ENCODE measurements at places on chromosomes 12 and 14.

DNA sequence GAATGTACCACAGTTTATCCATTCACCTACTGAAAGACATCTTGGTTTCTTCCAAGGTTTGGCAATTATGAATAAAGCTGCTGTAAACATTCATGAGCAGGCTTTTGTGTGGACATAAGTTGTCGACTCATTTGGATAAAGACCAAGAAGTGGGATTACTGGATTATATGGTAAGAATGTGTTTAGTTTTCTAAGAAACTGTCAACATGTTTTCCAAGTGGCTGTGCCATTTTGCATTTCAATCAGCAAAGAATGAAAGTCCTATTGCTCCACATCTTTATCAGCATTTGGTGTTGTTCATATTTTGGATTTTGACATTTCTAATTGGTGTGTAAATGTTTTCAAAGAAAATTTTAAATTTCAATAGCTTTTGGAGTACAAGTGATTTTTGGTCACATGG is 27.3 kb upstream of the KLRF1 start:
- no peak for DNase-seq

DNA sequence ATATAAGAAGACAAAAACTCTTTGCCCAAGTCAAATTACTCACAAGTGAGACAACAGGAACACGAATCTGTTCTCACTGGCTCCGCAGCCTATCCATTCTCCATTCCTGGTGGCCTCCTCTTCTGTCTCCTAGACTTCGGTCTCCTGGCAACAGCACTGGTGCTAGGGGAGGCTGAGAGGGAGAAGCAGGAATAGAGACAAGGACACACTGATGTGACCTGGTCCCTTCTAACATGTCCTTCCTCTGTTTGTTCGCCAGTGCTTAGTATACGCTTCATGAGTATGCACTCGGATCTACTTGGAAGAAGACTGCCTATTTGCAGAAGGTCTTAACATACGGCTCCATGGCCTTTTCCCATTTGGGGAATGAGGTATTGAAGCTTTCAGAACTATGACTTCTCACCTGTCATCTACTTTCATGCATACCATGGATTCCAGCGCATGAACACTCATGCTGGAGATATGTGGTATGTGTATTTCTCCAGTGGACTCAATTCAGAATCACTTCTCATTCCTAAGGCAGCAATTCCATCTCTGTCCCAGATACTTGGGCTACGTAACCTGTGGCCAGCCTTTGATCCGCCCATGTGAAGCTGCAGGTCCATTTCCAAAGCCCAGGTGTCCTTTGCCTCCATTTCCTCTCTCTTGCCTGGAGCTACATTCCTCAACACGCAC is 33.9 kb downstream of the BHLHE41 start:
- no peak for DNase-seq

DNA sequence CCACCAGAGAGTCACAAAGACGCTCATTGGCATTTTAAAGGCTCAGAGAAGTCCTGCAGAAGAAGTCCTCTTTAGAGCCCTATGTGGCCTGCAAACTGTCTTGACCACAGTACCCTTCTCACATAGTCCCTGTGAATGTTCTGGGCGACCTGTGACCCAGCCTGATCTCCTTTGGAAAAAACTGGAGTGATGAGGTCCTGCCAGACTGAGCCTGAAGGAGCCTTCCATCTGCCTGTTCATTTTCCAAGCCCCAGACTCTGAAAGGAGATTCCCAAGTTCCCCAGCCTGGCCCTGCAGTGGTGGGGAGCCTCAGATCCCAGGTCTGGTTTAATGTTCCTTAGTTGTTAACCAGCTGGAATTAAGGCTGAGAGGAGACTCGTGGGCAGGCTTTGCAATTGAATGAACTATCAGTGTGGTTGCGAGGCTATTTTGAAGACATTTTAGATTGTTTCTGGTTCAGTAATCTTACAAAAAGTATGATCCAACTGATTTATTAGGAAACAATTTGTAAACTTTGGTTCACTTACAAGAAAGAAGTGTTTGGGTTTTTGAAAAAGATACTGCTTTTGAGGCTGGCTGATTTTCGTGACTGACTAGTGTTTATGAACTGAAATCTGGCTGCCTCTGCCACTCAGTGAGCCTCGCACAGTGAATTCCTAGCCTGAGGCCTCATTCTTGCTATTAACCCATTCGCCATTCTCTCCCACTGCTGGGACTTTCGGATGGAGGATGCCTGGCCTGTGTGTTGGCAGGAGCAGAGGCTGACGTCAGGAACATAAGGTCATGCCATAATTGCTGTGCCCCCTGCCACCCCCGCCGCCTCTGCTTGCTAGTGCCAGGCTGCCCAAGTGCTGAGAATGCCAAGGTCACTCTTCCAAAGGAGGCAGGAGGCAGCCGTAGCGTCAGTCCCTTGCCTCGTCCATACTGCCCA is 249.0 kb downstream of the CACNA1C start:
- DNase-seq: no peak

DNA sequence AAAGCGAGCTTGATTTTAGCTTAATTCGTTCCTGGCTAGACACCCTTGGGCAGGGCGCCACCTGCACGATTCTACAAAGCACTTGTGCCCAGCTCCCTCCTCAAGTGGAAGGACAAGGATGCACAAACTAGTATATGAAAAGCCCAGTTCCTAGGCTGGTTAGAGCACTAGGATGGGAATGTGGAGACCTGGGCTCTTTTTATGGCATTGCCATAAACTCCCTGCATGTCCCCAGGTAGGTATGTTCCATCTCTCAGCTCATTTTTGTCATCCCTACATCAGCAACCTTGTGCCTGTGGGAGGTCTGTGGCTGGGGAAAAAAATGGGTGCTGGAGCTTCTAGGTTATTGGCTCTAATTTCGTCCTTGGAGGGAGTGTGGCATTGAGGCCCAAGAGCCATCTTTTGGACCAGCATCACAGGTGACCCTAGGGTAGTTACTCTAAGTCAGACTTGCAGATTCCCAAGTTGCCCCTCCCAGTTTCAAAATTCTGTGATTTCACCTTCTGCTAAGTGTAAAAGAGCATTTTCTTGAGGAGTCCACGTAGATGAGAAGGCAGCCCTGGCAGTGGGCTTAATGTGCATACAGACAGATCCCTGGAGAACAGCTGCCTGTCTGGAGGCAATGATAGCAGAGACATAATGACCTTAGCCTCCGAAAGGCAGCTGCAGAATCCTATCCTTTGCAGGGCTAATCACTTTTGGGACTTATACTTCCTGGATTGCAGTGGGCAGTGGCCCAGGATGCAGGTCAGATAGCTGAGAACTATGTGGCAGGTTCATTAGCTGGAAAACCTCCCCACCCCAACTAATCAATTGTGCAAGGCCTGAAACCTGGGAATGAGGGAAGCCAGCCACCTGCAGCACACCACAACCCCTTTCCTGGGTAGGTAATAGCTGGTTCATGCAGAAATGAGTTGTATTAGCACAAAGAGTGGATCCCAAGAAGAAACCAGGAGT is 47.6 kb upstream of the BDKRB2 start:
- no peak for DNase-seq

DNA sequence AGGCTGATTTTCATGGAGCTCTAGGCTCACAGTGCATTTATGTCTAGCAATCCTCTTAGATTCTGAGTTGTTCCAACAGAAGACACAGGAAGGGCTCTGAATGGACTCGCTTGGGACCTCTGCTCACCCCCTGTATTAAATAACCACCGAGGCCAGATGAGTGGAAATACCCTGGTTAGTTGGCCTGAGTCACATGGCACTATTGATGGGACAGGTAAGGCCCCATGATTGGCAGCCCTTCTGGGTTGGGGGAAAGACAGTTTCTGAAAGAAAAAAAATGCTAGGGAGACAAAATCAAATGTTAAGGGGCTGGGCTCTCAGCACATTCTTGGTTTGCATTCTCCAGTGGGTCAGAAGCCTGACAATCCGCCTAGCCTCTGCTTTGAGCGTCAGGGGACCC is 14.8 kb downstream of the DGLUCY start:
- DNase-seq: no peak

GRCh38 chr12:91793676-91794075 is 352.0 kb downstream of the BTG1 start:
- DNase-seq: no peak

DNA sequence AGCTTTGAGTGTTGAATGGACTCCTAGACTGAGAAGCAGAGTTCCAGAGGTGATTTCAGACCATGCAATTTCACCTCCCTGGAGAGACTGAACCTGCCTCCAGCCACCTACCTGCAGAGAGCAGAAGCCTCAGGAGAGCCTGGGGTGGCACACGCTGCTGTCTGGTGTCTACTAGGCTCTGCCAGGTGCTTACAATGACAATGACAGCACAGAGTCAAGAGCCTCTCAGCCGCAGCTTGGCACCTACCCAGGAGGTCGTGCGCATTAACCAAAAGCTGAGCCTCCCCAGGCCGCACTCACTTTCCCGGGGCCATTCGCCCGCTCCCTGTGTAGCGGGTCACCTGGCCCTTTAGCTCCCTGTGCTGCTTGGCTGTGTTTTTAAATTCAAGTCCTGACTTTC is 63.2 kb downstream of the TESC start:
- no peak for DNase-seq

GRCh38 chr14:75568140-75568539 is 10.3 kb upstream of the FLVCR2 start:
- no peak for DNase-seq

GRCh38 chr12:26124446-26125399 is at the start of gene BHLHE41:
Gene BHLHE41, minus strand, starts transcription at chr12:26125037. Its CDS starts 258 bp downstream, at chr12:26124779.
- peak; percentile 89 for DNase-seq

DNA sequence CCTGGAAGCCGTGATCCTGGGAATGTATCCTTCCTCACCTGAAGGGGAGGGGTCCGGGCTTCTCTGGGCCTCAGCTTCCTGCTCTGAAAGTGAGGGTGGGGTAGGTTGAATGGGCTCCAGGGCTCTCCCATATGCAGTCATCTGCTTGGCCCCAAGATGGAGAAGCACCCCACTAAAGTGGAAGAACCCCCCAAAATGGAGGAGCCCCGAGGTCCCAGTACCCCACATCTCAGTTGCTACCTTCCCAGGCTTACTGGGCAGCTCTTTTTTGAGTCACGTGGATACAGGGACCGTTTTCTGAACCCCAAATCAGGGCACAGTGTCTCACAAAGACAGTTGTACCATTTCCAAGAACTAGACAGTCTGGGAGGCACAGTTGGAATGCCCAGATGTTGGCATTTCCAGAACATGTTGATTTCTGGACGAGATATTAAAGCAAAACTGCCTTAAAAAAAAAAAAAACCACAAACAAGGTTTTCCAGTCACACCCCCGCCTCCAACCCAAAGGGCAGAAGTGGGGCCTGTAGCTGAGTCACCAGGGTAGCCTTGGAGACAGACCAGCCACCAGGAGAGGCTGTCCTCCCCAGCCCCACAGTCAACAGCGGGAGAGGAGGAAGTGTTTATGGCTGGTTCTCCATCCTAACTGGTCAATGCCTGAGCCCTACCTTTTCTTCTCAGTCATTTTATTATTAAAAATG is 12.1 kb downstream of the VASH1 start:
- DNase-seq: no peak

DNA sequence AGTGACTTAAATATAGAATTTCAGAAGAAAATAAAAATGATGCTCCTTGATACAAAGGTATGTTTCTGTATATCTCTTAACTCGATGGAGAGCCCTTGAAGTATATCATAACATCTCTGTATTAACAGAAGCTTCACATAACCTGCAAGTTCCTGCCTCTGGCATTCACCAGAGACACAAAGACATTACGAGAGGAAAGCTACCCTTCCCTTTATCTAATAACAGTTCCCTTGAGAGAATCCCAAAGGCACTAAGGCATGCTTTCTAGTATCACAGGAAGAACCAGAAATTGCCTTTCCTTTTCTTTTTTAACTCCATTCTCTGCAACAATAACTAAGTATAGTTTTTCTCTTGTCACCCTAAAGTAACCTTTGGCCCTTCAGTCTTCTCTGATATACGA is 164.5 kb downstream of the MGAT4C start:
- DNase-seq: no peak

DNA sequence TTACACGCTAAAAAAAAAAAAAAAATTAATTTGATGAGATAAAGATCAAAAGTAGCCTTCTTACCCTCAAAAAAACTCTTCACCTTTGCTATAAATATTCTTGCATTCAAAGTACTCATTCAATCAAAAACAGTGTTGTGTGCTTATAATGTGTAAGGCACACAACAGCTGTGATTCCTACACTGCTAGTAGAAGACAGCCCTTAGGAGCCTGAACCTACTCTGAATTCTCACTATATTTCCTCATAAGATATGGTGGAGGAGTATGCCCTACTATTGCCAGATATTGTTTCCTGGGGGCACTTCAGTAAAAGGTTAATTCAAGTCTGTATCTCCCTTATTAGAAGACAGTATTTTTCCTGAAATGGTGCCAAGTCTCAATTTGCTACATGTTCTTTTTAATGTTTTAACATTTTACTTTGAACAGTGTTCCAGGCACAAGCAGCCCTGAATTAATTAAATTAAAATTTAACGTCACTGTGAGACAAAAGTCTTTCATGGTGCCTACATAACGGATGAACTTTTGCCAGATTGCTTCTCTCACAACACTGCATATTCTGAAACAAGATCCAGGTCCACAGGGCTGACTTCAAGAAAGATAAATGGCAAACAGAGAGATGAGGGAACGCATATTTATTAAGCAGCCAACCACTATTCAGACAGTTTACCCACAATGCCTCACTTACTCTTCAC is 19.3 kb downstream of the PPP2R5E start:
- no peak for DNase-seq

DNA sequence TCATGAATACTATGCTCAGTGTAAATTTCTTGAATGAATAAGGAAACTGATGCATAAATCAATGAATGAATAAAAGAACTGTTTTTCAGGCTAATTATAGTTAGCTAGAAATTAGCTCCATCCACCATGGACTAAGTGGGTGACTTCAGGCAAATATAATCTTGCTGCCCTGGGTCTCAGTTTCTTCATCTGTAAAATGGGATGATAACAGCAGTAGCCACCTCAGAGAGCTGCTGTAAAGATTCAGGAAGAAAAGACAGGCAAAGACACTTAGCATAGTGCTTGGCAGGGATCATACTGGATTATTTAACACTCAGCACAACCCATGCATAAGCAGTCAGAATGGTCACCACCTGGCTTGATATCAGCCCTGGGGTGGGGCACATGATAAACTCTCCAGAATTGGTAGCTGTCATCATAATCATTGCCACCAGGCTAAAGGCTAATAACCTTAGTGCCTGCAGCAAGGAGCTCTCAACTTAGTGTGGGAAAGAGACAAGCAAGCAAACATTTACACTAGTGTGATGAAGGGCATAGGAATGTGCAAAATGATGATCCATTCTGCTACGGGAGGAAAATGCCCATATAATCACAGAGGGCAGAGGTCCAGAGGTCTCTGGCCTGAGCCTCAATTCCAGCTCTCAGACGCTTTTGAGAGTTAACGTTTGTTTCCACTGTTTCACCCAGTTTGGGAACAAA is 234.7 kb upstream of the TBX3 start:
- DNase-seq: no peak

DNA sequence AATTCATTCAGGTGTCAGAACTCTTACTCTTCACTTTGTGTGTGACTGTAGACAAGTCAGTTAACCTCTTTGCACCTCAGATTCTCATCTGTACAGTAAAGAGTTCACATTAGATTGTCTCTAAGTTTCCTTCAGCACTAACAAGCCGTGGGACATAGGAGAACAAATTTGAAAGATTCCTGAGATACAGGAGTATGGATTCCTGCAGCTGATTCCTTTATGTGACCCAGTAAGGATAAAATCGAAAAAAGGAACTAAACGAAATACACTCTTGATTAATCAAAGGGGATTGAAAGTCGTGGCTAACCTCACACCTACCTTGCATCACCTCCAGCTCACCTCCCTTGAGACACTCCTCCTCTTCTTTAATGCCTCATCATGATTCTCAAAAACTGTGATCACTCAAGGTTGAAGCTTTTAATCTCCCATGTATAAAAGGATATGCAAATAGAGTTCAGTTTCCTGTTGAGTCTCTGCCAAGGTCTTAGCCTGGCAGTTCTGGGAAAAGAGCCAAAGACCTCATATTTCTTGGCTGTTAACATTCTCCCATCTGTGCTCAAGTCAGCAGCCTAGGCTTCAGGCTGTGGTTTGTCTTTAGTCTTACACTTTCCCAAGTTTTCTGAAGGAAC is 156.6 kb downstream of the DAD1 start:
- DNase-seq: no peak
